CD4-positive, alpha-beta T cell treated with Interleukin-2 at 100 ng/mL for 4 hours (primary cell): ENCODE measurements at places on chromosomes 2 and 18.
A peak's percentile ranks its signal among the peaks of the same experiment; 100 is the strongest.

GRCh38 chr2:182416191-182416590 is 10.6 kb downstream of the PDE1A start:
- DNase-seq: no peak

DNA sequence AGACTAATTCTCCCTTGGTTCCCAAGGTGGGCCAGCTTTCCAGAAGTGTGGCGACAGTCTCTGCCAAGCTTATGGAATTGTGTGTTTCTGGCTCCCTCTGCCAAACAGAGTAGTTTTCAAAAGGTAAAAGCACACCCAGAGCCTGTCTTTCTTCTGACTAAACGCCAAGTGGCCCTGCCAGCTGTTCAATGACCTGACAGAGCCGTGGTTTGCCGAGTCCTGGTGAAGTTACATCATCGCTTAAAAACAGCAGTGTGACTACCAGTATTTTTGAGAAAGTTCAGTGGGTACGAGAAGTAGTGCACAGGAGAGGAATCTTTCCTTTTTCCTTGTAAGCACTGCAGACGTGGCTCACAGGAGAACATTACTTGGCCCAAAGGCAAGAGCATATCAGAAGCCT is 1.9 kb downstream of the PER2 start:
- DNase-seq: no peak

GRCh38 chr2:110101280-110101844 is 14.3 kb downstream of the MALL start:
- no peak for DNase-seq

- DNase-seq: no peak
These were observed 182.4 kb upstream of the ARL4C start for GRCh38 chr2:234679301-234679740.

DNA sequence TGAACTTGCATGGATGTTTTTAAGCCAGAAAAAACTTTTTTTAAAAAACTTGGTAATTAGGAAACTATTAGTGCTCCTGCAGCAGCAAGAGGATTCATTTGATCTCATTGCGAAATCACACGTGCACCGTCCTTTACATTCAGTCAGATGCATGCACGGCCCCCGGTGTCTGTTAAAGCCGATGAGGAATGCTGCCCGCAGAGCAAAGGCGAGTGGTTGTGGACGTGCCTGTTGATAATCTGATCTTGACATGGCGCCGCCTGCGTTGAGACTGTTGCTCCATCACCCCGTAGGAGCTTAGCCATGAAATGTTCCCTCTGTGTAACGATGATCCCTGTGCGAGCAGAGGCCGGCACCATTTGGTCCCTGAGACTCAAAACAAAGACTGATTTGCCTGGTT is 300.0 kb downstream of the GBX2 start:
- no peak for DNase-seq

DNA sequence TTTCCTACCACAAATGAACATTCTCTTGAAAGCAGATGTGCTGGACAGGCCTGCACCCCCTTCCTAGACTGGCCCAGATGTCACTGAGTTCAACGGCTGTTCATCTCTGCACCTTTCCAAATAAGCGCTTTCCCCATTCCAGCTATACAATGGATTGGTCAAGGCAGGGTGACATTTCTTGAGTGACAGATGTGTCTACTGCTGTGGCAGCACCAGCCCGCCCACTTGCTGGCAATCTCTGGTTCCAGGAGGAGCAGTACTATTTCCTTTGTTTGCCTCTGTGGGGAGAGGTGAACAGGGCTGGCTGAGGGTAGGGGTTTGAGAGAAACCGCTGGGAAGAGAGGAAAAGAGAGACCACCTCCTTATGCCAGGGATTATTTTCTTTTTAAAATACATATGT is 269.5 kb upstream of the POU3F3 start:
- DNase-seq: no peak

GRCh38 chr2:197613509-197613987 is 61.8 kb downstream of the RFTN2 start:
- DNase-seq: no peak

- no peak for DNase-seq
These were observed 2.5 kb downstream of the DLX1 start for GRCh38 chr2:172087780-172088244.

GRCh38 chr2:168075446-168075845 is 171.9 kb downstream of the STK39 start:
- DNase-seq: no peak

GRCh38 chr2:133711201-133711600 is 142.9 kb upstream of the NCKAP5 start:
- no peak for DNase-seq

DNA sequence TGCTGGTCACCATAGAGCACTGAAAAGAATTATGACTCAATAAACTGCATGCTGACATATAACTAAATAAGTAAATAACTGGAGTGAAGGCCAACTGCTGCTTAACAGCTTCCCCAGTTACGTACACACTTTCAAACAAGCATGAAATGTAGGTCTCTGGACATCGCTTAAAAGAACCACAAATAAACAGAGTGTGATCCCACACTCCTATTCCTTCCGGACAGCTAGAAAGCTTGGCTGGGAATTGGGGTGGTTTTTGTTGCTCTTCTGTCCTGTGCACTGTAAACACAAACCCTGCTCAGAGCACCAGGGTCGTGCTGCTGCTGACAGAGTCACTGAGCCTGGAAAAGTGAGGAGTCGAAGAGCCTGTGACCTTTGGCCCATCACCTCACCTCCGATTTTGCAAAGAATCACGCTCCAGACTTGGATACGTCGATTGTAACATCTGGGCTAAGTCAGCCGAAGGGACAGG is 162.7 kb upstream of the NT5C1B start:
- DNase-seq: no peak

DNA sequence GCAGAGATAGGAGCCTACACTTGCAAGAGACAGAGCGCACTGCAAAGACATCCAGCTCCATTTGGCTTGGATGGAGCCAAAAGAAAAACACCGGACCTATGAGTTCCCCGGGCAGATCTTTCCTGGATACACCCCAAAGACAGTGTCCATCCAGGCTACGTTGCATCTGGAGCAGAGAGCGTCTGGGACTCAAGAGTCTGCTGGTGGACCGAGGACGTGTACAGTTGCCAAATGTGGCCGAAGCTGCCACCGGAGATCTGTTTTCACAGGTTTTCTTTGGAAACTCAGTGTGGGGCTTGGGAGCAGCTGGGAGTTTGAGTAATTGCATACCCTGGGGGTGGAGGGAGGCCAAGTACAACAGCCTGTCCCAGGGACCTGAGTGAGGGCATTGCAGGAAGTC is 192.3 kb upstream of the OSR1 start:
- DNase-seq: no peak

GRCh38 chr2:190062601-190063000 is at the start of gene MSTN:
TSS of gene MSTN (minus strand) at chr2:190062729. CDS start at chr2:190062596, 133 bp downstream.
- DNase-seq: no peak

DNA sequence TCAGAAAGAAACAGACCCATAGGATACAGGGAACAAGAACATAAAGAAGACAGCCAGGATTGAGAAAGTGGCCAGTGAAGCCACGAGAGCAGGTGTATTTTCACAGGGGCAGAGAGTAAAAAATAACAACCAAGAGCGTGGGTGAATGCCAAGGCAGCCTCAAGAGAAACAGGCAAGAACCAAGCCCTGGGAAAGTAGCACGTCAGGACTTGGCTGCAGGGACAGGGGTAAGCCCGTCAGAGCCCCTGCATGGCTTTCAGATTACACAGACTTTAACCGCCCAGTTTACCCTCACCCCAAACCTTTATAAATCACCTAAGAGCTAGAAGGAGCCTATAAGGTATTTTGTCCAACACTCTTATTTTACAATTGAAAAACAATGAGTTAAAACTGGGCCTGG is 43.7 kb downstream of the ARL4C start:
- DNase-seq: peak; percentile 34

DNA sequence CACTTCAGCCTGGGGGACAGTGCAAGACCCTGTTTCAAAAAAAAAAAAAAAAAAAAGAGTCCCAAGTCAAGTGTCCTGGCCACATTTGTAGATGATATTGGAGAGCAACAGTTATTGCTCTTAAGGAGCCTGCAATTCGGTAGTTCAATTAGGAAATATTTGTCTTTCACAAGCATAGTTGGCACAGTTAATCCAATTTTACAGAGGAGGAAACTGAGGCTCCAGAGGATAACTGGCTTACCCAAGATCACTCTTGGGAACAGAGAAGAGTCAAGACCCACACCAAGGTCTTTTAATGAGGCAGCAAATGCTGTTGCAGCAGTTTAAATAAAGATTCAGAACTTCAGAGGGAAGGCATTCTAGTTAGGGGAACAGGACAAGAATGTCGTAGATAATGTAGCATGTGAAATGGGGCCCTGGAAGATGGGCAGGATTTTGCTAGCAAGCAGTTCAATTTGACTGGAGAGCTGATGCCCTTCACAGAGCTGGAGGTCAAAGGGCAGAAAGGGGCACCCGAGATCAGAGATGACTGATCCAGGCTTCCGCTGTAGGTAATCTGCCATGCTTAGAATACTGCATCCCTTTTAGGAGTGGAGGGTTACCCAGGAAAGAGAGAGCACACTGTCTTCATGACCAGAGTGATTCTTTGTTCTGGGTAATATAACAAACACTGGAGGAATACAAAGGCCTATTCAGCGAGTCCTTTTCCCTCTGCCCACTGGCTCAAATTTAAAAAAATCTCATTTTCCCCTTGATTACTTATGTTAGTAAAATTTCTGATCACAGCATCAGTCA is 3.0 kb downstream of the NPC1 start:
- DNase-seq: no peak

DNA sequence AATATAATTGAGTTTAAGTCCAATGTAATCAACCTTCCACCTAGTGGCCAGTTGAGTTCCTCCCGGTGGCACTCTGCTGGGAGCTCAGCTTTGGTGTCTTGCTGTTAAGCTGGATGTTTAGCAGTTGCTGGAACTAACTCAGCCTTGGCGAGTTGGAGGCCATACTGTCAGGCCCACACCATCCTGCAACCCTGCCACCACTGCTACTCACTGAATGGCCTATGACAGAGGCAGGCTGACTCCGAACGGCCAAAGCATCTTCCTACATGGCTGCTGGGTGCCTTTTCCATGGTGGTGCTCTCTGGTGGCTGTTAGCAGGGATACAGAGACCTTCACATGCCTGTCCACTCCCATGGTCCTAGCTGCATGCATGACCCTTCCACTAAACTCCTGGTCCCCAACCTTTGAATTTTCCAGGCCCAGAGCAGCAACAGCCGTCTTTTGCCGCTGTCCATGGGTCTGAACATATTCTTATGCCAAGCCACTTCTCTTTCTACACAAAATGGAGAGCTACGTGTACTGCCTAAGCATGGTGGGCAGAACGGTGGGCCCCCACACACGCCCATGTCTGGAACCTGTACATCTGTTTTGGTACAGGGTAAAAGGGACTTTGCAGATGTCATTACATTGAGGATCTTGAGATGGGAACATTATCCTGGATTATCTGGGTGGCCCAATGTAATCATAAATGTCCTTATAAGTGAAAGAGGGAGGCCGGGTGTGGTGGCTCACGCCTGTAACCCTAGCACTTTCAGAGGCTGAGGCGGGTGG is 15.0 kb upstream of the TRAF3IP1 start:
- DNase-seq: no peak

- DNase-seq: no peak
These were observed 130.5 kb downstream of the TANC1 start for GRCh38 chr2:159098921-159099411.

DNA sequence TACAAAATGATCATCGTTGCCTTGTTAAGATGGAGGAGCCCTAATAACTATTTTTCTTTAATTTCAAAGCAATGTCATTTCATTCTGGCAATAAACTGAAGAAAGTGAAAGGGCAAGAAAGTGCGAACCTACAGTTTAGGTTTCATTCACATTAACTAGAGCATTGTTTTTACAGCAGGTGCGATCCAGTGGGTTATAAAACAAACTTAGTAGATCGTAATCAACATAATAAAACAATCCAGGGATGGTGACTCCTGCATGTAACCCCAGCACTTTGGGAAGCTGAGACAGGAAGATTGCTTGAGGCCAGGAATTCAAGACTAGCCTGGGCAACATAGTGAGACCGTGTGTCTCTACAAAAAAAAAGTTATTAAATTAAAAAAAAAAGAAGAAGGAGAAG is 51.1 kb downstream of the AP1S3 start:
- no peak for DNase-seq

DNA sequence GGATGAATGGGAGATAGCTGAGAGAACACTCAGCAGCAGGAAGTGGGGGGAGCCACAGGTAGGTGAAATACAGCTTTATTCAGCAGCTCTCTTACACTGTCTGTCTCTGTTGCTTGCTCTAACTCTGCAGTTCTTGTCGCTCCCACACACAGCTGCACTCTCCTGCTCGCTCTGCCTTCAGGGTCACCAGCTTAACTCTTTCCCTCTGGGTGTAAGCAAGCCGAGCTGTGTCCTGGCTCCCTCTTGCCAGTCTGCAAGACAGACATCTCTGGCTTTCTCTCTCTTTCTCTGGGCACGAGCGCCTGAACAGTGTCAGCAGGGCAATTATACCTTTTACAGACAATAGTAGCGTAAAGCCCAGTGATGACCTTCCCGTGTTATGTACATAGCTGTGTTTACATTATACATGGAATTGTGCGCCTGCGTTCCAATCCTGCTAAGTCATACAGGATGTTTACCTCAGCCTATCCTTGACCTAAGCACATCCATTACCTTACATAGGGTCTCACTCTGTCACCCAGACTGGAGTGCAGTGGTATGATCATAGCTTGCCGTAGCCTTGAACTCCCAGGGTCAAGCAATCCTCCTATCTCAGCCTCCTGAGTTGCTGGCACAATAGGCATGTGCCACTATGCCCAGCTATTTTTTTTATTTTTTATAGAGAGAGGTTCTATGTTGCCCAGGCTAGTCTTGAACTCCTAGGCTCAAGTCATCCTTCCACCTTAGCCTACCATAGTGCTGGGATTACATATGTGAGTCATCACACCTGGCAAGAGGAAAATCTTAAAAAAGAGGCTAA is 57.8 kb upstream of the CHN1 start:
- no peak for DNase-seq

DNA sequence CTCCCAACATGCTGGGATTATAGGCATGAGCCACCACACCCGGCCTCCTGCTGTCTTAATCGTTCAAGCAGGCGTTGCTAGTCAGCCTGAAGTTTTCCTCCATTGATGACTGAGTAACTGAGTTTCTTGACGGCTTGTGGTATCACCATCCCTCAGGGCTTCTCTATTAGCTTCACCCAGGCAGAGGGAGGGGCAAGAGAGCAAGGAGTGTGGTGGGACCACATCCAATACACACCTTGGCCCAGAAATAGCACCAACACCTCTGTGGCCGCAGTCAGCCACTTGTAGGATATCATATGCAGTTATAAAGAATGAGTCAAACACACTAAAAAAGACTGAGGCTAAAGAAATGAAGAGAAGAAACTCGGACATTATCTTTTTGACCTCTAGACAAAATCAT is 1009.4 kb upstream of the CELF4 start:
- no peak for DNase-seq

- no peak for DNase-seq
These were observed 21.2 kb downstream of the AMER3 start for GRCh38 chr2:130776550-130776949.

- no peak for DNase-seq
These were observed 56.1 kb upstream of the TTN start for GRCh38 chr2:178863130-178863855.
